ENCODE measurements at places on chromosomes 1 and 21.

- no peak for DNase-seq
Observed at GRCh38 chr1:214028095-214028494, 40.3 kb downstream of the PROX1 start.

GRCh38 chr1:61952675-61953074, 210.4 kb downstream of the PATJ start:
- DNase-seq: no peak

DNA sequence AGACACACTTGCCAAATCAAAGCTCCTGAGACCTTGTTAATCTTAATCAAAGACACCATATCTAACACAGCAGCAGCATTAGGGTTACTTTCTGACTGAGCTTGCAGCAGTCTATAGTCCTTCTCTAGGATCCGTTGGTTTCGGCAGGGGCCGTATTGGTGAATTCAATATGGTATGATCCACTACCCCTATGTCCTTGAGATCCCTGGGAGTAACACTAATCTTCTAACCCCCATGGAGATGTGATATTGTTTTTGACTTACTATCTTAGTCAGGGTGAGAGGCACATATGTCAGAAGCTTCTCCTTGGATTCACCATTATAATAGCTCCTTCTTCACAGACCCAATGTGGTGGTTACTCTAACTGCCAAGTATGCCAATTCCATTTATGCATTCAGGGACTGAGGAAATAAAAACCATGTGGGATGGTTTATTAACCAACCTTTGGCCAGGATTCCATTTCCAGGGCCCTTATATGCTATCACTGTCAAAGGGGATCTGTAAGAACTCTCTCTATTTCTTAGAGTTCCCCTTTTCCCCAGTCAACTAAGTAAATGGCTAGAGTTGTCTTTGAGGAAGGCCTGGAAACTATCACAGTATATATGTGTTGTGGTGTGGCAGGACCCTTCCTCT, 673.6 kb upstream of the USP24 start:
- DNase-seq: no peak

DNA sequence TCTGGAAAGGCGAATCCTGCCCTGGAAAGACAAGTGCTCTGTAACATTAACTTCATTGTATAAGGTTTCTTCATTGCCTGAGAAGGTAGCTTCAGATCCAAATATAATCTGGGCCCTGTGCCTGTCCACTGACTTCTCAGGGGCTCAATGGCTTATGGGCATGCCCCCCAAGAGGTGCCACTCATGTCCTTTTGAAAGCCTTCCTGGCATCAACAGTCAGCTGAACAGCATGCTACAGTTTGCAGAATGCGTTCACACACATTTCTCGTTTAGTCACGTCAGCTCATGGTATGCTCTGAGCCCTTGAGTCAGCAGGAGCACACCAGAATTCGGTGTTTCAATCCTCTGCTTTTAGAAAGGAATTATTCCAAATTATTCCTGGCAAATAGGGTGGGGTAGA, 23.8 kb downstream of the TMCC2 start:
- no peak for DNase-seq

DNA sequence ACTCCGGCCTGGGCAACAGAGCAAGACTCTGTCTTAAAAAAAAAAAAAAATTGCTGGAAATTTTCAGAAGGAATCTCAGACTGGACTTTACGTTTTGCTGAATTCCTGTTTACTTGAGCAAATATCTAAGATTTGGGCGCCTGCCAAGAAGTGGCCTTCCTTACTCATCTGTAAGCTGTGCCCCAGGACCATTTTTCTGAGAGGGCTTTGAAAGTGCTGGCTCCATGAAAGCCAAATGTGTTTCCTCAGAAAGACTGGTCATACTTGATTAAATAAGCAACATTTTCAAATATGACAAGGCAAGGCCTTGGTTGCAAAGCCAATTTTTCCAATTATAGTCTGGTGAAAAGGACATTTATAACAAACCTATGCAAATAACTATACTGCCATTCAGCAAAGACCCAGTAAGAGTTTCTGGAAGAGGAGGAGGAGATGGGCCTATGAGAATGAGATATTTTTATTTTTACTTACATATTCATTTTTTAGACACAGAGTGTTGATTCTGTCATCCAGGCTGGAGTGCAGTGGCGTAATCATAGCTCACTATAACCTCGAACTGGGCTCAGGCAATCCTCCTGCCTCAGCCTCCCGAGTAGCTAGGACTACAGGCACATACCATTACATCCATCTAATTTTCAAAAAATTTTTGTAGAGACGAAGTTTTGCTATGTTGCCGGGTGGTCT, 56.3 kb upstream of the HTR1D start:
- no peak for DNase-seq

- no peak for DNase-seq
Observed at GRCh38 chr21:36471254-36471723, 8.6 kb downstream of the CLDN14 start.

- DNase-seq: no peak
Observed at GRCh38 chr1:36166136-36166535, 10.2 kb downstream of the MAP7D1 start.

DNA sequence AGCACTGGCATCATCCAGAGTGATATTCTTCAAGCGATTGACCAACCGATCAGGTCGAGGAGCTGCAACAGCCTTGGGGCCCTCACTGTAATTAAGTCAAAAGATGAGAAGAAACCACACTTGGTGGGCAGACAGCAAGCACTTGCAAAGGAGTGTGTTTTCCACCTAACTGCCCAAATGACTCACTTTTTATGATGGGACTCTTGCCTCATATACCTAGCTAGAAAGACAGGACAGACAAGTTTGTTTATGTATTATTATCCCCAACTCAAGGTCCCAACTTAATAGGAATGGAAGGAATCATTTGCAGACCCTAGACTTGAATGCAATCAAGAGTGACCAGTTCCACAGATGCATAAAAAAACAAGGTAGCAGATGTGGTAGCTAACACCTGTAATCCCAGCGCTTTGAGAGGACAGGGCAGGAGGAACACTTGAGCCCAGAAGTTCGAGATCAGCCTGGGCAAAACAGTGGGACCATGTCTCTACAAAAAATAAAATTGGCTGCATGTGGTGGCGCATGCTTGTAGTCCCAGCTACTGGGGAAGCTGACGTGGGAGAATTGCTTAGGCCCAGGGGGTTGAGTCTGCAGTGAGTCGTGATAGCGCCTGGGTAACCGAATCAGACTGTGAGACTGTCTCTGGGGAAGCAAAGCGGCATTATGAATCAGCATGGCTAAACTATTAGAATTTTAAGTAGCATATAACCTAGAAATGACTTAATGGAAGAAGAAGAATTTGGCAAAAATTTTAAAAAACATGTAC, 2.3 kb upstream of the NRAS start:
- DNase-seq: peak; percentile 16

All from activated T-cell treated with anti-CD3 and anti-CD28 coated beads for 24 hours (primary cell).